ENCODE measurements at places on chromosomes 6 and 20.

DNA sequence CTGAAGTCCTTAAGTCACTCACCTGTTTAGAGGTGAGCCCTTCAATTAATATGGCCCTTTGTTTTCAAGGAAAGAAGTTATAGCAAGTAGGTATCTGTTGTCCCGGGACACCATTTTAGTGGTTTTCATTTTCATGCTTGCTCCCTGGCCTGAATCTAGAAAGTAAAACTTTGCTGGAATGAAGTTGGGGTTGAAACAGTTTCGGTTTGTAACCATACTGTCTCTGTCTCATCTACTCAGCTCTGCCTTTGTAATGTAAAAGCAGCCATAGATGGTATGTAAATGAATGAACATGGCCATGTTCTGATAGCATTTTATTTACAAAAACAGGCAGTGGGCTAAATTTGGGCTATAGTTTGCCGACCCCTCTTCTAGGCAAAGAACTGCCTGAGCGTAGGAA is 64.9 kb upstream of the GNRH2 start:
- no peak for DNase-seq

DNA sequence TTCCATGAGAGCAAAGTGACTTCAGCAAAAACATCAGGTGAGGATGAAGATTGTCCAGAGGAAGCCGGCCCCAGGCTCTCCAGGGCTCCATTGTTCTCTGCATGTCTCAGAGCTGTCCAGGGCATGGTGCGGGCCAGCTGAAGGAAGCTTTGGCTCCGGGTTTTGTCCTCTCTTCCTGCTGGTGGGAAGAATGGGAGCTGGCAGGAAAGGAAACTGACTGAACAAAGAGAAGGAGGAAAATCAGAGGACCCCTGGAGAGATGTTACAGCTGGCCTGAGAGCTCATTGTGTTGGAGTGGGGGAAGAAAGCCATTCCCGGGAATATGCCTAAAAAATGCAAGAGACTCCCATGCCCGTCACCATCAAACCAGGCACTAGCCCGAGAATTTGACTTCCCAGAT is 27.1 kb downstream of the PRND start:
- DNase-seq, result no peak

- DNase-seq, result no peak
Observed at GRCh38 chr6:133724726-133725125, 164.2 kb upstream of the TCF21 start.

DNA sequence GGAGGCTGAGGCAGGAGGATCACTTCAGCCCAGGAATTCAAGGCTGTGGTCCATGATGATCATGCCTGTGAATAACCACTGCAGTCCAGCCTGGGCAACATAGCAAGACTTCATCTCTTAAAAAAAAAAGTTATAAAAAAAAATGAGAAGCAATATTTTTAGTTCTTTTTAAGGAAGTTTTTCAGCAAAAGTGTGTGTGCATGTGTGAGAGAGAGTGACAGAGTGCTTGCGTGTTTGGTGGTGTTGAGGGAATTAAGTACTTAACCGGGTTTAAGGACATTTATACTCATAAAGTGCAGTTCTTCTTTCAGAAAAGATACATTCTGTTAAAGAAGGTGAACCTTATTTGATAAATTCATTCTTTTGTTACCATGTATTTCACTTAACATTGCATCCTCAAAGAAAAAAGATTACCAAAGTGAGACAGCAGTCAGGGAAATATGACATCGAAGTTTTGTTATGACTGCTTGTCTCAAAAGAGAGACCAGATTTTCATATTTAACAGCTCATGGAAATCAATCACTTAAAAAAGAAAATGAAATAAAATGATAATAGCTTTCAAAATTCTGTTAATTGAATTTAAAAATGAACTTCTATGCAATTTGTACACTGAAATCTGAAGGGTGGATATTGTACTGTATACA is 254.7 kb downstream of the ARHGAP18 start:
- DNase-seq, result no peak

GRCh38 chr6:37946057-37946456 is 126.5 kb downstream of the ZFAND3 start:
- no peak for DNase-seq

DNA sequence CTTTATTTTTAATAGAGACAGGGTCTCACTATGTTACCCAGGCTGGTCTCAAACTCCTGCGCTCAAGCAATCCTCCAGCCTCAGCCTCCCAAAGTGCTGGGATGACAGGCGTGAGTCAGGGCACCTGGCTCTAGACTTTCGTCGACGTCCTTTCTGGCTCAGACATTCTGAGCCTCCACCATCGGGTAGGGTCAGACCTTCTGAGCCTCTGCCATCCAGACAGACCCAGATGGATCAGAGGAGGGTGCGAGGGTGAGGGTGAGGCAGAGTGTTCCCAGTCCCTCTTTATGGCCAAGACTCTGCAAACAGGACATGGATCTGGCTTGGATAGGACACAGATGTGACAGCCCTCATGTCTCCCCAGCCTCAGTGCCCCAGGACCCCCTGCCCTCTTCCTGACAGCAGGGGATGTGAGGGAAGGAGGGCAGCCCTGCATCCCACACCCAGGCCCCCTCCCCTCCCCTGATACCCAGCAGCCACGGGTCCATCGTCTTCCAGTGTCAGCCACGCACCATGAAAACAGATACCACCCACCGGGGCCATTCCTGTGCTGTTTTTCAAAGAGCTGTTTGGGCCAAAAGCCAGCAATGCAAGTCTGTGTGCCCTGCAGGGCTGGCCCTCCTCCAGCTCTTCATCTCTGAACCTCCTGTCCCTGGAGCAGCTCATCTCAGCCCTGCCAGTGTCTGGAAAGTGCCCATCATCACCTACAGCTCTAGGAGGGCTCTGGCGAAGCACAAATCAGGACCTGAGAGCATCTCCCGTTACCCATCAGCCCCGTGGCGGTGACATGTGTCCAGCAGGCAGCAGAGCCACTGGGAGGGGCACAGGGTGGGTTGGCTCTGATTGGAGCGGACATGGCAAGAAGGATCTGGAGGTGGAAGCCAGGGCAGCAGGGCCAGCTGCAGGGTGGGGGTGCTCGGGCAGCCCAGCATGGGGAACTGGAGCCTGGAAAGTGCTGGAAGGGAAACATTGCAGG is 208.4 kb downstream of the PREX1 start:
- no peak for DNase-seq

DNA sequence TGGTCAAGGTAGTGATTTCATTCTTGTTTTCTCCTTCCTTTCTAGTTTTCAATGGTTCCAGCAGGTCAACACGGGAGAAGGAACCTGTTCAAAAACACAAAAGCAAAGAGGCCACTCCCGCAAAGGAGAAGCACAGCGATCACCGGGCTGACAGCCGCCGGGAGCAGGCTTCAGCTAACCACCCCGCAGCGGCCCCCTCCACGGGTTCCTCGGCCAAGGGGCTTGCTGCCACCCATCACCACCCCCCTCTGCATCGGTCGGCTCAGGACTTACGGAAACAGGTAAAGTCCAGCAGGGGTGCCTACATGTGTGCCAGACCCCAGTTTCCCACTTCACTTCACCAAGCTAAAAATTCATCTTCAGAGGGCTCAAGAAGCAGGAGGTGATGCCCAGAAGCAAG is 175.6 kb downstream of the DTNBP1 start:
- no peak for DNase-seq

- DNase-seq, result no peak
Observed at GRCh38 chr6:35370124-35370741, 27.9 kb downstream of the PPARD start.

DNA sequence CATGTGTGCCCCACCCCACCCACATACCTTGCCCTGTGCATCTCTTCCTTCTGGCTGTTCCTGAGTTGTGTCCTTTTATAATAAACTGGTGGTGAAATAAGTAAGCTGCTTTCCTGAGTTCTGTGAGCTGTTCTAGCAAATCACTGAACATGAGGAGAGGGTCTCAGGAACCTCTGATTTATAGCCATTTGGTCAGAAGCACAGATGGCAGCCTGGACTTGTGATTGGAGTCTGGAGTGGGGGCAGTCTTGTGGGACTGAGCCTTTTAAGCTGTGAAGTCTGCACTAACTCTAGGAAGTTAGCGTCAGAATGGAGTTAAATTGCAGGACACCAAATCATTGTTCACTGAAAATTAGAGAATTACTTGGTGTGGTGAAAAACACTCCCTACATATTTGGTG is 245.4 kb downstream of the LRFN2 start:
- no peak for DNase-seq

- no peak for DNase-seq
Observed at GRCh38 chr6:76403064-76403463, 330.6 kb upstream of the IMPG1 start.

- no peak for DNase-seq
Observed at GRCh38 chr6:3026791-3027626, 27.3 kb downstream of the NQO2 start.

- DNase-seq, result no peak
Observed at GRCh38 chr6:162313922-162314660, 413.5 kb downstream of the PRKN start.

DNA sequence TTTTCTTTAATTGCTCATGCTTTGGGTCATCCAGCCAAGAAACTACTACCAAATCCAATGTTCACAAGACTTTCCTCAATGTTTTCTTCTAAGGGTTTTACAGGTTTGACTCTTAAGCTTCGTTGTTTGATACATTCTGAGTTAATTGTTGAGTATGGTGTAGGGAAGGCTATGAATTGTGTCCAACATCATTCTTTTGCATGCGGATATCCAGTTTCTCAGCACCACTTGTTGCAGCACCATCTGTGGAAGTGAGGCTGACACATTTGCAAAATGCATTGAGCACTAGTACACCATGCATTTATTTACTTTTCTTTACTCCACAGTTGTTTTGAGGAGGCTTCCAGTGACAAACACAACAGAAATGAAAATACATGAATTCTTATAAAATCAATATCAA is 17.2 kb downstream of the MICA start:
- DNase-seq, result no peak

- no peak for DNase-seq
Observed at GRCh38 chr20:25035921-25036320, 22.0 kb downstream of the ACSS1 start.

DNA sequence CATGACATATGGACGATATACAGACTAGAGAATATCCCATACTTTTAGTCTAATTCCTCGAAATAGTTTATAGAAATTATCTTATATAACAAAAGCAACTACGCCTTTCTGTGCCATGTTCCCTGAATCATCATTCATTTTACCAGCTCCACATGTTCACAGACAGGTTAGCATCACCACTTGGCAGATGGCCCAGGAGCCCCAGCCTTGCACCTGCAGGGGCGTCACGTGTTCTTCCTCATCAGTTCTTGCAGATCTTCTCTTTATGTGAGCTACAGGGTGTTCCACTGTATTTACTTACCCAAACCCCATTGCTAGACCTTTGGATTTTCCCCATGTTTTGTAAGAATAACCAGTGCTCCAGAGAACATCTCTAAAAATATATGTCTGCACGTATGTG is 12.6 kb upstream of the BNIP5 start:
- DNase-seq, result no peak

DNA sequence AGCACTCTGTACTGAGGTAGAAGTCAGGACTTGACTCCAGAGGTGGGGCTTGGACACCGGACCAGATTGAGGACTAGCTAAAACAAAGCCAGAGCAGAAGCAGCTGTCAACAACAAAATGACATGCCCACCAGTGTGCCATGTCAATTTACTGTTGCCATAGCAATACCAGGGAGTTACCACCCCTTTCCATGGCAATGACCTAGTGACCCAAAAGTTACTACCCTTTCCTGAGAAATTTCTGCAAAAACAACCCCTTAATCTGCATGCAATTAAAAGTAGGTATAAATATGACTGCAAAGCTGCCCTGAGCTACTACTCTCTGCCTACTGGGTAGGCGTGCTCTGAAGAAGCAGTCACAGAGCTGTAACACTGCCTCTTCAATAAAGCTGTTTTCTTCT is 21.0 kb downstream of the MAP3K5 start:
- DNase-seq, result no peak

Data from esophagus squamous epithelium (tissue), 5 donors.